ENCODE measurements at places on chromosomes 4 and X. TPM values are rescaled to one million over a fixed set of nuclear protein-coding genes. Genes with fewer than 3 reads are reported as not detected.
A peak's percentile ranks its signal among the peaks of the same experiment; 100 is the strongest.

The ANAPC4 gene
- polyA plus RNA-seq: 36.2 TPM

The NPFFR2 gene
- polyA plus RNA-seq: 2.1 TPM

The C4orf51 gene
- polyA plus RNA-seq: not detected

GRCh38 chr4:27742816-27743215 is 882.2 kb downstream of the STIM2 start:
- peak; percentile 78 for DNase-seq

- no peak for DNase-seq
Observed at GRCh38 chrX:65596270-65597034, 61.9 kb upstream of the LAS1L start.

GRCh38 chr4:4694296-4694772 is 152.5 kb upstream of the STX18 start:
- DNase-seq: peak; percentile 83

GRCh38 chr4:108982402-108983185 is 219.7 kb upstream of the ETNPPL start:
- no peak for DNase-seq

DNA sequence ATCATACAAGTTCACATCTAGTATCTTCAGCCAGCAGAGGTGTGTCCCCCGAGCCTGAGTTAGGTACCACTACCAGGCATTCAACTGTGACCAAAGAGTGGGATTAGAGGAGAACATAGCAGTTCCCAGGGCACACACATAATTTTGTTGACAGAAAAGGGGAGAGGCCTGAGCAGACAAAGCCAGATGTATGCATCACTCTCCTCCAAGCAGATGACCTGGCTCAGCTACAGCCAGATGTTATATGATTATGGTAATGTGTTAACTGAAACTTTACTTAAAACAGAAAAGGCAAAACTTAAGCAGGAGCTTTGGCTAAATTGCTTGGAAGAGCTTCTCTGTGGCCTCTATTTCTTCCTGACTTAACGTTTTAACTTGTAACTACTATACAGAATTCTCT is 88.9 kb downstream of the CC2D2A start:
- DNase-seq: no peak

DNA sequence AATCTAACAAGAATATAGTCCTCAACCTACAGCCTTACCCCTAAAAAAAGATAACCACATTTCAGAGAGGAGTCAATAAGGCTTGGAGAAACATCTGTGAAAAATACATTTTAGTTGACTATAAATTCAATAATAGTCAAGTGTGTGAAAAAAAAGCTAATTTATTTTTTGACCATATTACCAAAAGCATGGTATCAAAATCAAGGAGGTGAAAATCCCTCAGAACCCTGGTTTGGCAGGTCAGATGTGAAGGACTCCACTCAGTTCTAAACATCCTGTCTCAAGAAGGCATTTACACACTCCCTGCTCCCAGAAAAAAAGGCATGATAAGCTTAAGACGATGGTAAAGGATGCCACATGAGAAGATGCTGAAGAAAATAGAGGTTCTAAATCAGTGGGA is 745.1 kb upstream of the TENM3 start:
- DNase-seq: no peak

Measured in spinal cord (tissue), 10 donors.